Right ventricle myocardium superior (tissue), 1 donor: ENCODE measurements at places on chromosomes 12 and 14.

DNA sequence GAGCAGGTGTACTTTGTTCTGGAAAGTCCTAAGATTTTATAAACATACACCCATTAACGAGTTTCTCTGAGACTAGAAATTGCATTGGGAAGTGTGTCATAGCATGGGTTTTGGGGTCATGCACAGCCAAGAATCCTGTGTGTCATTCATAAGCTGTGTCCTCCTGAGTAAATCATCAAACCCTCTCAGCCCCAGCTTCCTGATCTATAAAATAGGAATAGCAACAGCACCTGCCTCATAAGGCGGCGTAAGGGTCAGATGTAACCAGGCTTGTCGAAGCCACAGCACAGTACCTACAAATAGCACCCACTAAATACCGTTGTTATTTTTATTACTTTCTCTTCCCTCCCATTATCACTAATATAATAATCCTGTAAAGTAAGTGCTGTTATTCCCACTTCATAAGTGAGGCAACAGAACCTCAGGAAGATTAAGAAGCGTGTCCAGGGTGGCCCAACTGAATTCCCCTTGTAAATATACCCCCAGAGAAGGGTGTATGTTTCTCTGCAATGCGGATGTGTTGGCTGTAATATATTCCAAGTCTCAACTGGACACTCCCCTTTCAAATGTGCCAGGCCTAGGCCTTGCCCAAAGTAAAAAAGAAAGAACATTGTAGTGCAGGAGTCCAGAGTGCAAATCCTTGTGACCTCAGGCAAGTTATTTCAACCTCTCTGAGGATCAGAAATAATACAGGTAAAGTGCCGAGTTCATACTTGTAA lies 188.3 kb upstream of the BCL2L14 start:
- DNase-seq: no peak

- no peak for DNase-seq
Measured at GRCh38 chr12:116887244-116887643, 6.0 kb upstream of the HRK start.

- DNase-seq: no peak
Measured at GRCh38 chr12:2895511-2895910, 4.8 kb downstream of the TULP3 start.

DNA sequence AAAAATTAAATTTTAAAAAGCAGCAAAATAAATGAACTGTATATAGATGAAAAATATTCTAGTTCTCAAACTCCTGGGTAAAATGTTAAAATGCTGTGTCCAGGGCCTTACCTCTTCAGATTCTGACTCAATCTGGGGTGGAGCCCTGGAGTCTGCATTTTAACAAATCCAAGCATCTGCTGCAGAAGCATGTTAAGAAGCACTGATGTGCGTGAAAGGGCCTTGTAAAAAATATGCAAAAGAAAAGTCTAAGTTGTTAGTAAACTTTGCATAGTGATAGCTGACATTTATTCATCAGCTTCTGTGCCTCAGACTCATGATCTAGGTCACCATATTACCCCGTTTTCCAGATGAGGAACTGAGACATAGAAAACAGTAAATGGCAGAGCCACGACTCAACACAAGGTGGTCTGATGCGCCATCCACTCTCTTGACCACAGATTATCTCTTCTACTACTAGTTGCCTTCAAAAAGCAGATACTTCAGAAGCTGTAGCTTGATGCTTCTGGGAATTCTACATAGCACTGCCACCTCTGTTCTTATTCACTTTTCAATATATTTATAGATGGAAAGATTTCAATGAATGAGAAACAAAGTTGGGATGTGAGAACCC lies 28.0 kb upstream of the PTCSC3 start:
- DNase-seq: no peak

GRCh38 chr14:100606687-100607610 lies 19.7 kb upstream of the BEGAIN start:
- peak; percentile 17 for DNase-seq
